ENCODE measurements at places on chromosomes 11 and 22.

DNA sequence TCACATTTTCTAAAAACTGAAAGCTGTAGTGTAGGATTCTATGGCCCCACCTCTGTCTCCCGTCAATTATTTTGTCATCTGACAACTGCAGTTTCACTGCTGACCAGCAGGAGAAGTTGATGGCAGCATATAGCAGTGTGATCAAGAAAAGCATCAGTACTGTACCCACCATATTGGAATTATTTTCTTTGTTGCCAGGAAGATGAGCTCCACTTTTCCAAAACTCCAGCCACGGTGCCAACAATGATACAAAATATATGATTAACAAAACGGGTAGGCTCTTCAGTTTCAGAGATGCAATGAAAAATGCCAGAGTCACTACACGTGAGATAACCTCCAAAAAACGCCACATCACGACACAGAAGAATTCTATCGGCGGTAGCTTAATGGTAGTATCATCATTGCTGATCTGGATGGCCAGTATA, 41.3 kb downstream of the XKR3 start:
- no peaks in the 10 kb centered on the region for H3K4me1 ChIP-seq
- DNase-seq = no peak
- H3K4me3 ChIP-seq = no peak overlapping the region
- H3K27me3 ChIP-seq = peaks cover 18% of the 10 kb centered on the region
- no peaks in the 10 kb centered on the region for H3K36me3 ChIP-seq

DNA sequence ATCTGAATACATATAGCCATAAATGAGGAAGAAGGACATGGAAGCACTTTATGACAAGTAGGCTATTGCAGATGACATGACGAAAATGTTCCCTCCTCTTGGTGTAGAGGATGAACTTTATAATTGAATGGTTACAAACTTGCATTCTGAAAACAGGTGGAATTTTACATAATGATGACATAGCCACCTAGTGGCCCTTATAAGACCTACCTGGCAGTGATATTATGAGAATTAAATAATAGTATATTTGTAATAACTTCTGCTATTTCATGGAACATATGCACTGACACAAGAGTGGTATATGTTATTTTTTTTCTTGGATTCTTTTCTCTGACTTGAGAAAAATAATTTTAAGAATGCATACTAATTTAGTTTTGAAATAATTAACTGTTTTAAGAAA, 22.9 kb downstream of the TRIM22 start:
- H3K27me3 ChIP-seq = no peaks in the 10 kb centered on the region
- H3K27ac ChIP-seq = no peak overlapping the region
- peaks cover 32% of the 10 kb centered on the region for H3K36me3 ChIP-seq
- H3K4me3 ChIP-seq = no peak overlapping the region

DNA sequence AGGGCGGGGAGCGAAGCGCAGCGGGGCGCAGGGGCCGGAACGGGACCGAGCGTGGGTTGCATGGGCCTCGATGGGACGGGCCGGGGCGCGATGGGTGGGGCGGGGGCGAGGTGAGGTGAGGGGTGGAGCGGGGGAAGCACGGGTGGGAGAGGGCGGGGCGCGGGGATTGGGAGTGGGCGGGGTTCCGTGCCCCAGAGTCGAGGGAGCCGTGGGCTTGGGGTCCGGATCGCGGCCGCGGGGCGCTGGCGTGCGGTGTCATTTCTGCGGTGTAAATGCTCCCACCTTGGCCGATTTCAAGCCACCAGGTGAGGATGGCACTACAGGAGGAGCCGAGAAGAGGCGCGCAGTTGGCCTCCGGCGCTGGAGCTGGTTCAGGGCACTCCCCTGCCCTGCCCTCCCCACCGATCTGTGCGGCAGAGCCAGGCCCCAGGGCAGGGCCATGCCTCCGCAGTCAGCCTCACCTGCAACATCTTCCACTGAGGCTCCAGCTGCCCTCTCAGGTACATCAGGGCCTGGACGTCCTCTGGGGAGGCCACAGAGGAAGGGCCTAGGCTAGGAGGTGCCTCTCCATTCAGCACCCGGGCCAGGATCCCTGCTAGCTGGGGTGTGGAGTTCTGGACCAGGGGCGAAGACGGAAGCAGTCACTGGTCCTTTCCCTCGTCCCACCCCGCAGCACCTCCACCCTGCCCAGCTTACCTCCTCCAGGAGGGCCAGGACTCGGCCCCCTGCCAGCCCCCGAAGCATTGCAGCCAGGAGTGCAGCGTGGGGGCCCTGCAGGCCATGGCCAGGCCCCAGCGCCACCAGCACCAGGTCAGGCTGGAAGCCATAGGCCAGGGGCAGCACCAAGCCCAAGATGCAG, 620 bp upstream of the TUBGCP6 start:
- H3K36me3 ChIP-seq = peaks cover 5% of the 10 kb centered on the region
- no peaks in the 10 kb centered on the region for H3K27me3 ChIP-seq
- peaks cover 30% of the 10 kb centered on the region for H3K4me1 ChIP-seq
- H3K4me3 ChIP-seq = peak overlapping the region; percentile 99
- no peak for DNase-seq

GRCh38 chr22:40345271-40345670, 1.0 kb upstream of the ADSL start:
- H3K4me1 ChIP-seq = peaks cover 38% of the 10 kb centered on the region
- H3K4me3 ChIP-seq = peak overlapping the region; percentile 96
- no peak for DNase-seq
- H3K36me3 ChIP-seq = peaks cover 12% of the 10 kb centered on the region
- H3K27ac ChIP-seq = peak overlapping the region; percentile 98
- H3K27me3 ChIP-seq = no peaks in the 10 kb centered on the region

- H3K4me1 ChIP-seq = peaks cover 24% of the 10 kb centered on the region
- H3K27me3 ChIP-seq = no peaks in the 10 kb centered on the region
- H3K4me3 ChIP-seq = no peak overlapping the region
- peaks cover 47% of the 10 kb centered on the region for H3K36me3 ChIP-seq
These were observed 64.7 kb downstream of the FCHSD2 start for GRCh38 chr11:73077454-73077853.

- no peak overlapping the region for H3K27ac ChIP-seq
- no peak for DNase-seq
- no peak overlapping the region for H3K4me3 ChIP-seq
- no peaks in the 10 kb centered on the region for H3K27me3 ChIP-seq
- no peaks in the 10 kb centered on the region for H3K36me3 ChIP-seq
- H3K4me1 ChIP-seq = no peaks in the 10 kb centered on the region
These were observed 1.5 kb downstream of the OR9G1 start for GRCh38 chr11:56700242-56700913.

DNA sequence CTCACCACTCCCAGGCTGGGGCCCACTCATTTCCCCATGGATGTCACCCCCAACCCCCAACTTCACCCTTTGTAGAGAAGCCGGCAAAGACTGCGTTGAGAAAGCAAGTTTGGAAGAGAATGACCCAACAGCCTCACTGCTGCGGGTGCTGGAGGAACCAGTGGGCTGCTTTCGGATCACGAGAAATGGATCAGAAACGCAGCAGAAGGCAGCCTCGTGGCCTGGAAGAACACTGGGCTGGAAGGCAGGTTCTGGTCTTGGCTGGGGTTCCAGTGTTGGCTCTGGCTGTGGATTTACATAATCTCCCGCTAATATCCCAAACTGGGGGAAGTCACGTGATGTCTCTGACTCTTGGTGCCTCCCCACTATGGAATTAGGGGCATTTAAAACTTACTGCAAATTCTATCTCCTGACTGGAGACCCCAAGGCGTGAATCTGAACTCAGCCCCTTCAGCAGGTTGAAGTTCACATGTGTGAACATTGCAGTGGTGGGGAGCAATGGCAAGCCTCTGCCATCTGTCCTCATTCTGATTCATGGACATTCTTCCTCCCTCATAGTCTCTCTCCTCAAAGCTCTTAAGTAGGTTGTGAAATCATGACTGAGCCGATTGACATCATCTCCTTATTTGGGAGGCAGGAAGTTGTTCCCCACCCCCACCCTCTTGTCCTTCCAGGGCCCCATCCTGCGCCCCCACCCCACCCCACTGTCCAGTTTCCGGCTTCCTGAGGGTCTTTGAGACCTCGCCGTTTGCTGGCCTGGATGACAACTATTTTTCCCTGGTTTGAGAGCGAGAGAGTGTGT, 37.0 kb upstream of the TIMP3 start:
- DNase-seq = no peak
- H3K27ac ChIP-seq = no peak overlapping the region
- no peaks in the 10 kb centered on the region for H3K4me1 ChIP-seq
- H3K36me3 ChIP-seq = no peaks in the 10 kb centered on the region

- no peak overlapping the region for H3K27ac ChIP-seq
- H3K27me3 ChIP-seq = no peaks in the 10 kb centered on the region
- peaks cover 17% of the 10 kb centered on the region for H3K36me3 ChIP-seq
- DNase-seq = no peak
- H3K4me3 ChIP-seq = no peak overlapping the region
These were observed 29.7 kb downstream of the XRCC6 start for GRCh38 chr22:41650821-41651220.

GRCh38 chr11:119229288-119229672, 23.1 kb downstream of the CBL start:
- peaks cover 23% of the 10 kb centered on the region for H3K4me1 ChIP-seq
- DNase-seq = no peak
- no peaks in the 10 kb centered on the region for H3K27me3 ChIP-seq
- peaks cover 24% of the 10 kb centered on the region for H3K36me3 ChIP-seq

- peak overlapping the region; percentile 10 for H3K27ac ChIP-seq
- H3K4me1 ChIP-seq = peaks cover 23% of the 10 kb centered on the region
- H3K27me3 ChIP-seq = peaks cover 8% of the 10 kb centered on the region
These were observed 46.2 kb downstream of the FAM83F start for GRCh38 chr22:40040927-40041326.

GRCh38 chr11:129090056-129090455, 102.1 kb downstream of the ARHGAP32 start:
- no peak for DNase-seq
- no peak overlapping the region for H3K27ac ChIP-seq
- no peaks in the 10 kb centered on the region for H3K27me3 ChIP-seq
- no peaks in the 10 kb centered on the region for H3K4me1 ChIP-seq
- H3K36me3 ChIP-seq = no peaks in the 10 kb centered on the region
- H3K4me3 ChIP-seq = no peak overlapping the region

- H3K4me1 ChIP-seq = no peaks in the 10 kb centered on the region
- peaks cover 13% of the 10 kb centered on the region for H3K36me3 ChIP-seq
- no peak for DNase-seq
- H3K27ac ChIP-seq = no peak overlapping the region
- no peaks in the 10 kb centered on the region for H3K27me3 ChIP-seq
These were observed 13.6 kb downstream of the MRPL21 start for GRCh38 chr11:68889948-68890446.

DNA sequence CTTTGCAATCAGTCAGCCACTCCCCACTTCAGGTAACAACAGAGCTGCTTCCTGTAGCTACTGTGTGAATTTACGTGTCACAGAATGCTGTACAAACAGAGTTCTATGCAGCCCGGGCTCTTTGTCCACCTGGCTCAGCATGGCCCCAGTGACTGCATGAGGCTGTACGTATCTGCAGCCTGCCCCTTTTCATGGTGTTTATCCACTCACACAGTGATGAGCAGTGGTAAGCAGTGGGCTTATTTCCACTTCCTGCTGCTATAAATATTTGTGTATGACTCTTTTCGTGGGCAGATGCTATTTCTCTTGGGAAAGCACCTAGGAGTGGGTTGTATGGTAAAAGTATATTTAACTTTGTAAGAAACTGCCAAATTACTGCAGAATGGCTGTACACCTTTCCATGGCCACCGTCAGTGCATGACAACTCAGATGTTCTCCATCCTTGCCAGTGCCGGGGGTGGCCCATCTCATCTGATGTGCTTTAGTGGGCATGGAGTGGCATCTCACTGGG, 43.3 kb downstream of the MYEOV start:
- peaks cover 4% of the 10 kb centered on the region for H3K36me3 ChIP-seq
- H3K27me3 ChIP-seq = no peaks in the 10 kb centered on the region
- peak overlapping the region; percentile 75 for H3K27ac ChIP-seq
- H3K4me1 ChIP-seq = peaks cover 18% of the 10 kb centered on the region

GRCh38 chr11:57316017-57316416, 8.7 kb downstream of the TNKS1BP1 start:
- no peaks in the 10 kb centered on the region for H3K27me3 ChIP-seq
- H3K27ac ChIP-seq = no peak overlapping the region
- DNase-seq = no peak
- peaks cover 13% of the 10 kb centered on the region for H3K4me1 ChIP-seq
- no peak overlapping the region for H3K4me3 ChIP-seq

DNA sequence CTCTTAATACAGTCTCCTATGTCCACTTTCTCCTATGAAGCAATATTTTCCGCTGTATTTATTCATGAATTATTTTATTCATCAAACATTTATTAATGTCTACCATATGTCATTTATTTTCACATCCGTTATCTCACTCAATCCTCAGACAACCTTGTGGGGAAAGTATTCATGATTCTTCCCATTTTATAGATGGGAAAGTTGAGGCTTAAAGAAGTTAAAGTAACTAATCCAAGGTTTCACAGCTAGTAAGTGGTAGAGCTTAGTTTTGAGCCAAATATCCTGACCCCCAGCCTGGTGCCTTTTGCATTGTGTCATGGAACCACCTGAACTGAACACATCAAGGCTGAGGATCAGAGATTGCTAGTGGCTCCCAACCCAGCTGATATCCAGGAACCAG, 66.6 kb downstream of the ISX start:
- no peaks in the 10 kb centered on the region for H3K36me3 ChIP-seq
- peaks cover 13% of the 10 kb centered on the region for H3K27me3 ChIP-seq
- DNase-seq = no peak
- peaks cover 14% of the 10 kb centered on the region for H3K4me1 ChIP-seq

GRCh38 chr22:36397131-36398093, 9.6 kb upstream of the MYH9 start:
- H3K36me3 ChIP-seq = no peaks in the 10 kb centered on the region
- no peak overlapping the region for H3K4me3 ChIP-seq
- DNase-seq = no peak
- H3K27me3 ChIP-seq = peaks cover 2% of the 10 kb centered on the region
- H3K27ac ChIP-seq = peak overlapping the region; percentile 40

GRCh38 chr22:30416403-30416802, 9.2 kb upstream of the MTFP1 start:
- DNase-seq = no peak
- H3K27me3 ChIP-seq = no peaks in the 10 kb centered on the region
- peaks cover 19% of the 10 kb centered on the region for H3K4me1 ChIP-seq
- peaks cover 30% of the 10 kb centered on the region for H3K36me3 ChIP-seq
- no peak overlapping the region for H3K27ac ChIP-seq
- no peak overlapping the region for H3K4me3 ChIP-seq

DNA sequence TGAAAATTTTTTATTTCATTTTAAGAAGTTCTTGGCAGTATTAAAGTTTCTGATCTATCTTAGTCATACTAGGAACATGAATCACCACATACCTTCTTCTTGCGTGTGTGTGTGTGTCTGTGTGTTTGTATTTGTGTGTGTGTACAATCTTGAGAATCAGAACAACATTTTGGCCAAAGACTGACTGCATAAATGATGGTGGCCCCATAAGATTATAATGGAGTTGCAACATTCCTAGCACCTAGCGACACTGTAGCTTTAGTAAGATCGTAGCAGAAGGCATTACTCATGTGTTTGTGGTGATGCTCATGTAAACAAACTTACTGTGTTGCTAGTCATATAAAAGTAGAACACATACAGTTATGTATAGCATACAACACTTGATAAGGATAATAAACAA, 205.4 kb downstream of the FAM76B start:
- H3K36me3 ChIP-seq = peaks cover 7% of the 10 kb centered on the region
- H3K27ac ChIP-seq = no peak overlapping the region
- H3K4me3 ChIP-seq = no peak overlapping the region
- DNase-seq = no peak

All from activated naive CD8-positive, alpha-beta T cell treated with anti-CD3 and anti-CD28 coated beads, Interleukin-2, amount 10 ng/mL, durations not matched to agents 7 days and 5 days (primary cell).